Glutamatergic neuron (in vitro differentiated cells): ENCODE measurements at places on chromosomes 5 and 9.

GRCh38 chr5:79843450-79844388, 147.3 kb downstream of the MTX3 start:
- H3K4me1 ChIP-seq = no peaks in the 10 kb centered on the region
- H3K27me3 ChIP-seq = peaks cover 2% of the 10 kb centered on the region
- peaks cover 3% of the 10 kb centered on the region for H3K36me3 ChIP-seq
- no peak overlapping the region for H3K27ac ChIP-seq

- H3K36me3 ChIP-seq = no peaks in the 10 kb centered on the region
- H3K27ac ChIP-seq = no peak overlapping the region
- H3K4me3 ChIP-seq = no peak overlapping the region
- no peak for DNase-seq
These were observed 2.0 kb downstream of the NMUR2 start for GRCh38 chr5:152403046-152403445.

GRCh38 chr5:71652803-71653543, 65.8 kb downstream of the MCCC2 start:
- H3K4me1 ChIP-seq = no peaks in the 10 kb centered on the region
- peaks cover 1% of the 10 kb centered on the region for H3K27me3 ChIP-seq
- H3K4me3 ChIP-seq = no peak overlapping the region

- peaks cover 4% of the 10 kb centered on the region for H3K27me3 ChIP-seq
- peaks cover 14% of the 10 kb centered on the region for H3K4me1 ChIP-seq
- no peaks in the 10 kb centered on the region for H3K36me3 ChIP-seq
These were observed 266.5 kb upstream of the VLDLR start for GRCh38 chr9:2354856-2355696.

- H3K4me1 ChIP-seq = peaks cover 8% of the 10 kb centered on the region
- H3K4me3 ChIP-seq = no peak overlapping the region
- peaks cover 2% of the 10 kb centered on the region for H3K27me3 ChIP-seq
- H3K27ac ChIP-seq = no peak overlapping the region
- no peaks in the 10 kb centered on the region for H3K36me3 ChIP-seq
These were observed 9.9 kb upstream of the ALDOB start for GRCh38 chr9:101445353-101446029.

- peak overlapping the region; percentile 55 for H3K4me3 ChIP-seq
- H3K4me1 ChIP-seq = peaks cover 21% of the 10 kb centered on the region
- peaks cover 11% of the 10 kb centered on the region for H3K27me3 ChIP-seq
- H3K36me3 ChIP-seq = no peaks in the 10 kb centered on the region
- DNase-seq = peak; percentile 59
These were observed 201.6 kb upstream of the IRX1 start for GRCh38 chr5:3393920-3394597.
